ENCODE measurements at places on chromosomes 1 and 21. TPM values are rescaled to one million over a fixed set of nuclear protein-coding genes. Genes with fewer than 3 reads are reported as not detected.
A peak's percentile ranks its signal among the peaks of the same experiment; 100 is the strongest.

DNA sequence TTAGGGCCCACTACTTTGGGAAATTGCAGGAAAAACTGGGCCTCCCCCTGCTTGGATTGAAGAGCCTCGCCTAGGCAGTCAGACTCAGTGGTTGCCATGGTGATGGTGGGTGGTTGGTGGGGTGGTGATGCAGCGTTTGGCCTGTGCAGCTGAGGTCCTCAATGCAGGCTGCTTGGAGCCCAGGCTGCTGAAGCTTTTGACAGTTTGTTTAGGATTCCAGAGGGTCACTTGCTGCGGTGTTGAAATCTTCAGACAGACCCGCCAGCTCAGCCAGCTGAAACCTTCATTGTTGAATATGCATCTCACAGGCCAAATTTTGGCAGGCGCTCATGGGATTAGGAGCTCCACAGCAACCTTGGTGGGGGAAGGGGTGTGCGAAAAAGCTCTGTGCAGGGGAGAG lies 67.9 kb downstream of the CACNA1E start:
- DNase-seq: no peak
- H3K4me1 ChIP-seq: no peaks in the 10 kb centered on the region
- H3K4me3 ChIP-seq: no peak overlapping the region
- no peak overlapping the region for H3K27ac ChIP-seq
- H3K36me3 ChIP-seq: no peaks in the 10 kb centered on the region

GRCh38 chr1:117047271-117047670 lies 12.9 kb upstream of the TTF2 start:
- H3K27ac ChIP-seq: no peak overlapping the region
- no peak overlapping the region for H3K4me3 ChIP-seq
- DNase-seq: no peak
- H3K27me3 ChIP-seq: no peaks in the 10 kb centered on the region
- peaks cover 38% of the 10 kb centered on the region for H3K36me3 ChIP-seq

GRCh38 chr1:220160027-220160426 lies 66.1 kb downstream of the IARS2 start:
- no peak overlapping the region for H3K4me3 ChIP-seq
- H3K36me3 ChIP-seq: peaks cover 32% of the 10 kb centered on the region
- no peak overlapping the region for H3K27ac ChIP-seq
- DNase-seq: no peak
- no peaks in the 10 kb centered on the region for H3K27me3 ChIP-seq
- peaks cover 7% of the 10 kb centered on the region for H3K4me1 ChIP-seq

DNA sequence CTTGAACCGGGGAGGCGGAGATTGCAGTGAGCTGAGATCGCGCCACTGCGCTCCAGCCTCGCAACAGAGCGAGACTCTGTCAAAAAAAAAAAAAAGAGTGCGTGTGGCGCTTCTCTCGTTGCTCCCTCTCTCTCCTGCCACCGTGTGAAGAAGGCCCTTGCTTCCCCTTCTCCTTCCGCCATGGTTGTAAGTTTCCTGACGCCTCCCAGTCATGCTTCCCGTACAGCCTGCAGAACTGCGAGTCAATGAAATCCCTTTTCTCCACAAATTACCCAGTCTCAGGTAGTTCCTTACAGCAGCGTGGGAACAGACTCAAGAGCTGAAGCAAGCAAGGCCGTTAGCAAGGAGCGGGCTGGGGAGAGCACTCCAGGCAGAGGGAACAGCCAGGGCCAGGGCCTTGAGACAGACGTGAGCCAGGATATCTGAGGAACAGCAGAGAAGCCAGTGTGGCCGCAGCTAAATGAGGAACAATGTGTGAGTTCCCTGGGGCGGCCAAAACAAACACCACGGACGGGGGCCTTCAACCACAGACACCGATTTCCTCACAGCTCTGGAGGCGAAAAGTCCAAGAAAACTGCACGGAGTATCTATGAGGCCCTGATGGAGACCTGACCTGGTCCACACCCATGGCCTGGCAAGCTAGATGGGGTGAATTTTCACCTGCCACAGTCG lies 54.2 kb upstream of the ETS2 start:
- DNase-seq: no peak
- H3K4me3 ChIP-seq: no peak overlapping the region
- H3K27ac ChIP-seq: no peak overlapping the region
- H3K27me3 ChIP-seq: peaks cover 5% of the 10 kb centered on the region

GRCh38 chr1:76593618-76594017 lies 273.7 kb upstream of the ST6GALNAC5 start:
- no peak for DNase-seq
- H3K4me1 ChIP-seq: no peaks in the 10 kb centered on the region
- H3K27me3 ChIP-seq: no peaks in the 10 kb centered on the region
- H3K4me3 ChIP-seq: no peak overlapping the region
- H3K36me3 ChIP-seq: no peaks in the 10 kb centered on the region

- H3K27me3 ChIP-seq: peaks cover 4% of the 10 kb centered on the region
- no peak overlapping the region for H3K27ac ChIP-seq
- DNase-seq: no peak
- H3K4me1 ChIP-seq: no peaks in the 10 kb centered on the region
- H3K4me3 ChIP-seq: no peak overlapping the region
- no peaks in the 10 kb centered on the region for H3K36me3 ChIP-seq
Measured at GRCh38 chr1:62377043-62377562, 57.9 kb upstream of the KANK4 start.

DNA sequence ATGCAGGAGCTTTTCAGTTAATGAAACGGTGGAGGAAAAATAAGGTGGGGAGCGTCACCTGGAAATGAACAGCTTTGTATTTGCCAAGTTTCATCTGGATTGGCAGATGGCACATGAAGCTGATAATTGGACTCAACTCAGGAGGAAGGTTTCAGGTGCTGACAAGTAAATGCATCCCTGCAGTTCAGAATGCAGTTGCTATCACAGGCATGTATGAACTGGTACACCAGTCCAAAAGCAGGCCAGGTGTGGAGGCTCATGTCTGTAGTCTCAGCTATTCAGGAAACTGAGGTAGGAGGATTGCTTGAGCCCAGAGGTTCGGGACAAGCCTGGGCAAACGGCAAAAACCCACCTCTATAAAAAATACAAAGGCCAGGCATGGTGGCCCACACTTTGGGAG lies 15.5 kb downstream of the DEGS1 start:
- peaks cover 3% of the 10 kb centered on the region for H3K4me1 ChIP-seq
- peaks cover 12% of the 10 kb centered on the region for H3K36me3 ChIP-seq
- no peak overlapping the region for H3K27ac ChIP-seq
- H3K4me3 ChIP-seq: no peak overlapping the region

DNA sequence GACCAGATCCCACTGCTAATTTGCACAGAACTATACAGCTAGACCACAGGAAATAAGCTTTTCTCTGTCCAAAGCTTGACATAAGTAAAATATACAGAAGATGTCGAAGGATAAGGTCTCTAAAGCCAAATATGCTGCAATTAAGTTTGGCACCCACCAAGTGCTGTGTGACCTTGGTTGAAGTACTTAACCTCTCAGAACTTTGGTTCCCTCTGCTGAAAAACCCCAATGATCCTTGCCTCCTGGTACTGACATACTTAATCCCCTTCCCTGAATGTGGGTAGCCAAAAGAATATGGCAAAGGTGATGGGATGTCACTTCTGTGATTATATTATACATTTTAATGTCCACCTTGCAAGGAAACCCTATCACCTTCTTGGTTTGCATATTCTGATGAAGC lies 290.5 kb downstream of the VAV3 start:
- H3K4me1 ChIP-seq: no peaks in the 10 kb centered on the region
- H3K4me3 ChIP-seq: no peak overlapping the region
- H3K36me3 ChIP-seq: peaks cover 6% of the 10 kb centered on the region
- DNase-seq: no peak
- no peaks in the 10 kb centered on the region for H3K27me3 ChIP-seq

DNA sequence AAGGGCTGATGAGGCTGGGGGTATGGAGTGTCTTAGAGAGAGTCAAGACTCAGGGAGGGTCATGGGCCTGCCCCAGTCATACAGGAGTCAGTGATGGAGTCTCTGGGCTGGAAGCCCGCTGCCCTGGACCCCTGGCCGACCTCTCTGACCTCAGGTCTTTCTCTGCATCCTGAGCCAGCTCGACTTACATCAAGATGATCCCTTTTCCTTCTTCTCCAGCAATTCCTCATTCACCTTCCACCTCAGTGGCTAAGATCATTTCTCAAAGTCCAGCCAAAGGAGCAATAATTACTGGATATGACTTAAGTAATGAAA lies 308.6 kb downstream of the MATN1 start:
- H3K36me3 ChIP-seq: no peaks in the 10 kb centered on the region
- no peak for DNase-seq
- no peak overlapping the region for H3K4me3 ChIP-seq
- H3K27me3 ChIP-seq: no peaks in the 10 kb centered on the region
- H3K4me1 ChIP-seq: no peaks in the 10 kb centered on the region
- H3K27ac ChIP-seq: no peak overlapping the region

GRCh38 chr1:228035844-228036243 lies 29.0 kb downstream of the WNT3A start:
- DNase-seq: no peak
- H3K27ac ChIP-seq: no peak overlapping the region
- H3K36me3 ChIP-seq: no peaks in the 10 kb centered on the region
- H3K27me3 ChIP-seq: peaks cover 38% of the 10 kb centered on the region
- H3K4me3 ChIP-seq: no peak overlapping the region

The CDC42 gene
- 292 TPM for total RNA-seq

The RAB42 gene
- not detected for total RNA-seq

- H3K27me3 ChIP-seq: peaks cover 20% of the 10 kb centered on the region
- no peaks in the 10 kb centered on the region for H3K36me3 ChIP-seq
- H3K4me3 ChIP-seq: no peak overlapping the region
- H3K27ac ChIP-seq: no peak overlapping the region
Measured at GRCh38 chr1:170200621-170201397, 55.0 kb downstream of the NTMT2 start.

DNA sequence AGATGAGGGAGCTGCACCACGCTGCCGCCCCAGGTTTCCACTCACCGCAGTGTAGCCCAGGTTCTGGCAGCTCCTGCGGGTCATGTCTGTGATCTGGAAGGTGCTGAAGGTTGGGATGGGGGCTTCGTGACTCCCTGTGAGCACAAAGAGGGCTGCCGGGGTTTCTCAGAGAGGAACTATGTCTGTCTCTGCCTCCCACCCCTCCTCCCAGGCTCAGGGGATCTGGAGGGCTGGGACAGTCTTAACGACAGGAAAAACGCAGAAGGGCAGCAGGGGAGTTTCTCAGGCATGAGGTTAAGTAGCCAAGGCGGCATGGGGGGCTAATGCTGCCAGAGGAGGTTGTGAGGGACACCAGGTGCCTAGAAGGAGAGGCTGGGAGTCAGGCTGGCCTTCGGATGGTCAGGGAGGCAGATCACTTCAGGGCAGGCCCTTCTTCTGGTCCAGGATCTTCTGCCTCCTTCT lies 656 bp downstream of the SH2D2A start:
- H3K27ac ChIP-seq: peak overlapping the region; percentile 99
- no peaks in the 10 kb centered on the region for H3K27me3 ChIP-seq
- peaks cover 64% of the 10 kb centered on the region for H3K36me3 ChIP-seq
- DNase-seq: no peak

DNA sequence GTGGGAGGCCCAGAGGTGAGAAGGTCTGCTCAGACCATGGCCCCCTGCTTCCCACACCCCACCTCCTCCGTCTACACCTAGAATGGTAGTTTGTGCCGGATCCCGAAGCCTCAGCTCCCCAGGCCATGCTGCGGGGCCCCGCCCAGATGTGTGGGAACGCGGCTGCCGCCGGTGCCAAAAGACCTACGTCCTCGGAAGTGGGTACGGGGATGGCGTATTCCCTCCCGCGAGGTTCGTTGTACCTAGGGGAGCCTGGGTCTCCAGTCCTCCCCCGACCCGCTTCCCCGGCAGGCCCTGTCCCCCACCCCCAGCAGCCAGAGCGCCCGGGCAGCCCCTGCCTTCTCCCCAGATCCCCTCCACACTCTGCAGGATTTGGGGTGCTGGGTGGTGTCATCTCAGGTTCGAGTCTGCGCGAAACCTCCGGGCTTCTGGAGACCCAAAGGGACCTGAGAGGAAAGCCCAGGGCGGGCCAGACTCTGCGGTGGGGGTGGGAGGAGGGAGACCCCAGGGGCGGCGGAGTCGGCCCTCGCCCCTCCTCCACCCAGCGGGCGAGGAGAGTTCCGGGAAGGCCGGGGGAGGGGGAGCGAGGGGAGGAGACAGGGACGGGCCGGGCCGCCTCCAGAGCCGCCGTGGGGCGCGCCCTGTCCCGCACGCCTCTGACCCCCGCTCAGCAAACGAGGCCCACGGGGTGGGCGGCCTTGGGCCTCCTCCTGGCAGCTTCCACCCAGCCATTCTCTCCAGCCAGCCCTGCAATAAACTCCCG lies 6.2 kb upstream of the PRDM16 start:
- peaks cover 11% of the 10 kb centered on the region for H3K27me3 ChIP-seq
- H3K36me3 ChIP-seq: no peaks in the 10 kb centered on the region
- H3K27ac ChIP-seq: no peak overlapping the region
- no peak for DNase-seq
- H3K4me1 ChIP-seq: no peaks in the 10 kb centered on the region
- H3K4me3 ChIP-seq: no peak overlapping the region

The CCDC185 gene
- not detected for total RNA-seq

- H3K36me3 ChIP-seq: no peaks in the 10 kb centered on the region
- H3K4me3 ChIP-seq: no peak overlapping the region
Measured at GRCh38 chr1:11628767-11629166, 25.5 kb downstream of the FBXO2 start.

DNA sequence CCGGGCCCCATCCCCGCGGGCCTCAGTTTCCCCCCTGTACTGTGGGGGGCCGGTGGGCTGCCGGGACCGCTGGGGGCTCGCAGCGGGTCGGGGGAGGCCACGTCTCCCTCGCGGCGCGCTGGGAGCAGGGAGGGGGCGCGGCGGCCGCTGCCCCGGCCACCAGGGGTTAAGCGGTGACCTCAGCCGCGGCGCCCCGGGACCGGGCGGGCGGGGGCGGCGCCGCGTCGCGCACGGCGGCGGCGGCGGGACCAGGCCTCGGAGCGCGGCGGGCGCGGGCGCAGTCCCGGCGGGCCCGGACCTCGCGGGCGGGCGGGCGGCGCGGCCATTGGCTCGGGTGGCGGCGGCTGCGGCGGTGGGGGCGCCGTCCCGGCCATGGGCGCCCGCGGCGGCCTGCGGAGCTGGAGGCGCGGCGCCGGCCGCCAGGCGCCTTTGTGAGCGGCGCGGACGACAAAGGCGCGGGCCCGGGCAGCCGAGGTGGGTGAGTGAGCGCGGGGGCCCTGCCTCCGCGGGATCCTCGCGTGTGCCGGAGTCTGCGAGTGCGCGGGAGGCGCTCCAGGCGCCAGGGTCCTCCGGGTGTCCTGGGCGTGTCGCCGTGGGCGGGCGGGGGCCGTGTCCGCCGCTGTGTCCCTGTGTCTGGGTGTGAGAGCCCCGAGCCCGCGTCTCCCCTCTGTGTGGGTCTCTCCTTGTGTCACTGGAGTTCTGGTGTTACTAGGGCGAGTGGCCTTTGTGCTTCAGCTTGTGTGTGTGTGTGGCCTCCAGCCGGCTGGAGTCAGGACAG lies at the start of gene ARHGEF10L:
Gene ARHGEF10L, plus strand, starts transcription at position 222 of the 778 bp plus-strand sequence. CDS start 40,898 bp downstream, outside the sequence.
- H3K4me1 ChIP-seq: peaks cover 7% of the 10 kb centered on the region
- no peak within 1 kb of the TSS for H3K27ac ChIP-seq
- H3K36me3 ChIP-seq: no peaks in the 10 kb centered on the region
- DNase-seq: no peak
- H3K4me3 ChIP-seq: no peak within 1 kb of the TSS

DNA sequence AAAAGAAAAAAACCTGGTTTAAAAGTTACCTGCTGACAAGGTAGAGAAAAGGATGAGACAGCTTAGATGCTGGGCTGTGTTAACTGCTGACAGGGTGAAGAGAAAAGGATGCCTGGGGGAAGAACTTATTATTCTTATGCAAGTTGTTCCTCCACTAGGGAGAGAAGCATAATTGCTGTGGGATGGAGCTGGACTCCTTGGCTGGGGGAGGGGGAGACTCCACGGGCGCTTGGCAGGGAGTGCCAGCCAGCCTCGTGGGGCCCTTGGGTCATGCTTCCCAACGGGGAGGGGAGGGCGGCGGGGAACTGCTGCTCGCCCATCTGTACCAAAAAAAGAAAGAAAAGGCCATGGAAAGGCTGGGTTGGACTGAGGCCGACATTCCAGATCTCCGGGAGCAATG lies 47.2 kb downstream of the SYCP1 start:
- DNase-seq: no peak
- H3K27me3 ChIP-seq: peaks cover 7% of the 10 kb centered on the region
- H3K27ac ChIP-seq: no peak overlapping the region
- no peaks in the 10 kb centered on the region for H3K36me3 ChIP-seq
- no peaks in the 10 kb centered on the region for H3K4me1 ChIP-seq

All from activated CD8-positive, alpha-beta T cell treated with anti-CD3 and anti-CD28 coated beads for 36 hours (primary cell).